T-cell (primary cell): ENCODE measurements at places on chromosomes 6 and 20.

- DNase-seq, result no peak
These were observed 1.8 kb upstream of the CCN2 start for GRCh38 chr6:131952886-131953509.

GRCh38 chr6:19838442-19839236 lies 1.5 kb downstream of the ID4 start:
- DNase-seq, result no peak

GRCh38 chr20:49336786-49337185 lies 58.9 kb upstream of the ZNFX1 start:
- DNase-seq, result no peak

GRCh38 chr6:102798636-102799035 lies 1405.1 kb downstream of the GRIK2 start:
- DNase-seq, result no peak

- DNase-seq, result no peak
These were observed at the start of gene MTCL3 for GRCh38 chr6:127518710-127519468. TSS of gene MTCL3 (minus strand) at chr6:127519335.

DNA sequence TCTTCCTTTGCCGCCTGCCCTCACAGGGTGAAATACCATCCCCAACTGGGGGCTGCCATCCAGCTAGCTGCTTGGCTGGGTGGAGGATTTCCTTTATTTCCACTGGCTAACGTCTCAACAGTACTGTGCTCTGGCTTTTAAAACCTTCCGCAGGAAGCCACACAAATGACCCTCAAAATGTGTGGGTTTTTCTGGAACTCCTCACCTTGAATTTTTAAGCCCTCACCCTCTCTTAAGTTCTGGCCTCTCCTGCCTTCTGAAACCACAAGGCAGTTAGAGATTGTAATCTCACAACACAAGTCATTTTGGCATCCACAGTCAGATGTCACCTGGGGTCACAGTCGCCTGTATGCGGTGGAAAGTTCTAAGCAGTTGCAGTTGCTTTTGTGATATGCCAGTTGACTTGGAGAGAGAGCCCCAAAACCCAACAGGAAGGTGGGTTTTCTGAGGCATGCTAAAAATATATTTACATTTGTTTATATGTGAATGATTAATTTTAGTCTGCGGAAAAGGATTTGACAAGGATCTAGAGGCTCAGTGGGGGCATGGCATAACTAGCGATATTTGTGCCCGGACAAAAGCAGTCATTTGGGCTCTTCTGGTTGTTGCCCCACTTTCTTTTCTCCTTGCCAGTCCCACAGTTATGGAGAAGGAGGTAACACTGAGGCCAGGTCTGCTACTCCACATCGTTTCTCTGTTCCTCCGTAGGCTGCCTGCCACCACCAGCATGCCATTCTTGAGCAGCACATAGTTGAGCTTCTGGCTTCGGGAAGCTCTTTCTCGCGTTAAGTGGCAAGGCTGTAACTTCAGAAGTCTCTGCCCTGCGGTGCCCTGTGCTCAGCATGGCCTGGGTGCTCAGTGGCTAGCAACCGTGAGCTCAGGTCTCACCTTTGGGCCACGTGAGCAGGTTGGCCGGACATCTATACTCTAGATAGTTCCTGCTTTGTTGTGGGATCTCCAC lies 335.3 kb downstream of the CD83 start:
- DNase-seq, result peak; percentile 23

- no peak for DNase-seq
These were observed 171.3 kb downstream of the HACE1 start for GRCh38 chr6:104688283-104688969.

DNA sequence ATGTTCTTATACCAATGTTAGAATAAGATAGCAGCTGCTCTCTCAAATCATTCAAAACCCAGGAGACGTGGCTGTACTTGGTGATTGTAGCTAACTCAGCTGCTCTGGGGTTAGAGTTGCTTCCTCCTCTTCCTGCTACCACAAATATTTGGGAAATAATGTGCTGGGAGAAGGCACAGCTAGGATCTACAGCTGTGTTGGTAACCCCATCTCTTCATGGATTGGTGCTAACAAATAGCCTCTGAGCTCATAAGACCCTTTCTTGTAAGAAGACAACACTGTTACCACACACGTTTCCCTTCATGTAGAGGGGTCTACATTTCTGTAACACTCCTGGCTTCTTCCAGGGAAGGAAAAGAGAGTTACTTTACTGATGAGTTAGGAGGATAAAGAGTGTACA lies 911.0 kb upstream of the CITED2 start:
- no peak for DNase-seq

DNA sequence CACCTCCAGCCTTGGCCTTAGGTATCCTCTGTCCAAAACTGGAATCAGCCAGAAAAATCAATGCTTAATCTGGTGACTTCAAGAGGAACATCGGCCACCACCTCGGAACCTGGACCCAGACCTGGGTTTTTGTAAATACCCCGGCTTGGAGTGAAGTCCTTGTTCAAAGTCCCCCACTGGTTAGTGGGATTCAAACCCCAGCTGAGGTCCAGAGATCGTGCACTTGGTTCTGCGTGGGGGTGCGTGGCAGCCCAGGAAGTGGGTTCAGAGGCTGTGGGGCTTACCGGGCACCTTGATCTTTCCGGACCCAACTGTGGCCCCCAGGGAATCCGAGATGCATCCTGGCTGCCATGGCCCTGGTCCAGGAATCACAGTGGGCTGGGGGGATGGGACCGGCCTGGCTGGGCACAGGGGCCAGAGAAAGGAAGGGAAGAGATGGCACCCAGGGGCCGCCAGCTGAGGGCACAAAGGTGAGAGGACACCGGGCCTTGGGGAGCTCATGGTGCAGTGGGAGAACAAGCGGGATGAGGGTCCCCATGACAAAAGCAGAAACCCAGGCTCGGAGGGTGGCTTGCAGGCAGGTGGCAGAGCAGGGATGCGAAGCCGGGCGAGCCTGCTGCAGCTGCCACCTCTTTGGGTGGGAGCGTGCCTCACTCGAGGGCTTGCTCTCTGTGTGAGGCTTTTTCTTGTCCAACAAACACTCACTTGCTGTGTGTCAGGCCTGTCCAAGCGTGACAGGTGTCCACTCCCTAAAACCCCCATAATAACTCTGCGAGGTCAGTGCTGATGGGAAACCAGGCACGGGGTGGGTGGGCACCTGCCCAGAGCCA lies 27.7 kb downstream of the ZBP1 start:
- DNase-seq, result no peak

DNA sequence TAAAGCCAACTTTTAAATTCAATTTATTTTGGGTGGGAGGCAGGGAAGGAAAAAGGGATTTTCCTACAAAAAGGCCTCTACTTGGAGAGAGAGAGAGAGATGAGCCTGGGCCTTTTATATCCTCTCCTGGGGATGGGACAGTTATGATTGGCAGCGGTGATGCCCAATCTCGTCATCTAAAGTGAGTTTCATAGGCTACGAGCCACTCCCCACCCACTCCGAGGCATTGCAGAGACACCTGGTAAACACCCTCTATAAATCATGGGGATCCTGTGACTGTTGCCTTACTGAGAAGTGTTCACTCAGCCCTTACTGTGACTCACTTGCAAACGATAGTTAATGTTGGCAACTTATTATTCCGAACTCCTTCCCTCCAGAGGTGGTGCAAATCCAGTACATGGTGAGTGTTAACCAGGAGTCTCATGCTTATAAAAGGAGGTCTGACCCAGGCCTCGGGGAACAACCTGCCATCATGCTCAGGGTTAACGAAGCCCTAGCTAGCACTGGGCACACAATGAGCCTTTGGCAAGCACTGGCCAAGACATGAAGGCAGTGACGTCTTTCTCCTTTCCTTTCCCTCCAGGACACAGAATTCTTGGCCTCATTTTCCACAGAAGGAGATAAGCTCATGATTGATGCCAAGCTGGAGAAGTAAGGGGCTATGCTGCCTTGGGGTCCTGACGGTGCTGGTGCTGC lies 20.5 kb downstream of the BPIFB4 start:
- no peak for DNase-seq

DNA sequence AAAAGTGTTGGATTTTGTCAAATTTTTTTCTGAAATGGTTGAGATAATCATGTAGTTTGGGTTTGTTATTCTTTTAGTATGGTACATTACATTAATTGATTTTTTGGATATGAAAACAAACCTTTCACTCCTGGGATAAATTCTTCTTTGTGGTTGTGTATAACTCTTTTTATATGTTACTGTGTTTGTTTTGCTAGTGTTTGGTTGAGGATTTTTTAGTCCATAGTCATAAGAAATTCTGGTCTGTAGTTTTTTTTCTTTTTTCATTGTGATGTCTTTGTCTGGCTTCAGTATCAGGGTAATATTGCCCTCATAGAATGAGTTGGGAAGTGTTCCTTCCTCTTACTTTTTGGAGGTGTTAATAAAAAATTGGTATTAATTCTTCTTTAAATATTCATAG lies 122.2 kb upstream of the ATXN1 start:
- no peak for DNase-seq

DNA sequence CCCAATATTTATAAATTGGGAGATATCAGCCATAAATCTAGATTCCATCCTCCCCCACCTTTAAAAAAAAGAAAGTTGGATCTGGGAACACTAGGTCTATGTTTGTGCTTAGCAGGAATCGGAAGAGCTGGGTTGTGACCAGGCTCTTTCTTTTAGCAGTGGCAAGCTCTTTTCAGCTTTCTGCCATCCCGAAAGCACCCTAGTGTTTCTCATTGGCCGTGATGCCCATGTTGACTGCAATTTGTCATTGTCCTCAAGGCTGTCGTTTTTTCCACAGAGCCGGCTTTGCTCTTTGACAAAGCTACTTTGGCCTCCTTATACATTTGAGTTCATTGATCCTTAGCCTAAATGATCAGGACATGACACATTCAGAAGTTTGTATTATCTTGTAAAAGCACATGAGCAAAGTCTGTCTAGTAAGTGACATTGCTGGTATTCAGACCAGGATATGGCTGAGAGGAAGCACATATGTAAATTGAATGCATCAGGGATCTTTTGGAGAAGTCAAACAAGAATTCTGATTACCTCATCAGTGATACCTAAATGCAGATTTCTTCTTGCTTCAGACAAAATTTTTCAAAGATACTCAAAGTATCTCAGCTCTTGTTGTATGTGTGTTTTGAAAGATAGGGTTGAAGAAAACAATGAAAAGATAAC lies 50.1 kb downstream of the CARMIL1 start:
- no peak for DNase-seq

- DNase-seq, result no peak
These were observed 95.0 kb downstream of the ATRN start for GRCh38 chr20:3565851-3566250.

GRCh38 chr20:44301285-44301684 lies 9.7 kb downstream of the FITM2 start:
- no peak for DNase-seq

- no peak for DNase-seq
These were observed 137.0 kb upstream of the TNFAIP3 start for GRCh38 chr6:137729866-137730629.

GRCh38 chr6:31663961-31664789 lies 622 bp downstream of the GPANK1 start:
- no peak for DNase-seq

GRCh38 chr6:135936606-135937005 lies 85.1 kb downstream of the PDE7B start:
- DNase-seq, result no peak

GRCh38 chr20:59633656-59634251 lies 29.4 kb downstream of the PHACTR3 start:
- DNase-seq, result no peak

- DNase-seq, result no peak
These were observed 443.1 kb upstream of the RGS17 start for GRCh38 chr6:153574231-153574630.

DNA sequence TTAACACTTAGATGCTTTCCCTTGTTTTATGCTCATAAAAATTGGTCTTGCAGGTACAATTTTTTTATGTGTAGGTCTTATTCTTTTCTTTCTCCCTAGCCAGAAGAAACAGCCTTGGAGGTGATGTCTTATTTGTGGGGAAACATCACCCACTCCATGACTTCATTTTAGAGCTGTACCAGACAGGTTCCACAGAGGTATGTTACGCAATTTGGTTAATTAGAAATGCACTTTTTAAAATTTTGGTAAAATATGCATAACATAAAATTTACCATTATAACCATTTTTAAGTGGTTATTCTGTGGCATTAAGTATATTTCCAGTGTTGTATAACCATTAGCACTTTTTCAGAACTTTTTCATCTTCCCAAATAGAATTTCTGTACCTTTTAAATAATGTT lies 41.3 kb downstream of the NKX2-4 start:
- DNase-seq, result no peak

- peak; percentile 31 for DNase-seq
These were observed at the start of gene KCNK5 for GRCh38 chr6:39228992-39229767. TSS of gene KCNK5 (minus strand) at chr6:39229475. CDS start at chr6:39229111, 364 bp downstream.
